ENCODE measurements at places on chromosomes 7 and 10.

DNA sequence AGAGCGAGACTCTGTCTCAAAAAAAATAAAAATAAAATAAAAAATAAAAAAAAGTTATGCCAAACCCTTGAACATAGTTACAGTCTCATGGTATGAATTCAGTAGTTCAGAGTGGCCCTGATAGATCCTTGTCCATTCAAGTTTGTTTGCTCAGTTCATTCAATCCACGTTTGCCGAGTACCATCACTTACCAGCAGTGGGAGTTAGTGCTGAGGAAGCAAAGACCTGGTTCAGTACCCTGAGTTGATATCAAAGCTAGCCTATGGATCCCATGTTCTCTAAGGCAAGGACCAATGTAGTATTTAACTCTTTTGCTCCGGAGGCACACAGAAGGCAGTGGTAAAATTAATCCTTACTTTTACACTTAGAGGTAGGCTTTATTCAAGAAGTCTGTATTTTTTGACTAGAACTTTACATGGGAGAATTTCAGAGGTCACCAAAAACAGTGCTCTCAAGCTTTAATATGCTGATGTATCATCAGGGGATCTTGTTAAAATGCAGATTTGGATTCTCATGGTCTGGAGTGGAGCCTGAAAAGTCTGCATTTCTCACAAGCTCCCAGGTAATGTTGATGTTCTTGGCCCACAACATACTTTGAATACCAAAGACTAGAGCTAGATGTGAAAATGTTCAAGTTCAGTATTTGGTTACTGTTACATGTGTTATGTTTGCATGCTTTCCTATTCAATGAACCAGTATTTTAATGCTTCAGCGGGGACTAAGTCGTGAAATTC lies 38.1 kb upstream of the HBP1 start:
- DNase-seq, result no peak

GRCh38 chr10:11154333-11154732 lies 136.7 kb downstream of the CELF2 start:
- no peak for DNase-seq

DNA sequence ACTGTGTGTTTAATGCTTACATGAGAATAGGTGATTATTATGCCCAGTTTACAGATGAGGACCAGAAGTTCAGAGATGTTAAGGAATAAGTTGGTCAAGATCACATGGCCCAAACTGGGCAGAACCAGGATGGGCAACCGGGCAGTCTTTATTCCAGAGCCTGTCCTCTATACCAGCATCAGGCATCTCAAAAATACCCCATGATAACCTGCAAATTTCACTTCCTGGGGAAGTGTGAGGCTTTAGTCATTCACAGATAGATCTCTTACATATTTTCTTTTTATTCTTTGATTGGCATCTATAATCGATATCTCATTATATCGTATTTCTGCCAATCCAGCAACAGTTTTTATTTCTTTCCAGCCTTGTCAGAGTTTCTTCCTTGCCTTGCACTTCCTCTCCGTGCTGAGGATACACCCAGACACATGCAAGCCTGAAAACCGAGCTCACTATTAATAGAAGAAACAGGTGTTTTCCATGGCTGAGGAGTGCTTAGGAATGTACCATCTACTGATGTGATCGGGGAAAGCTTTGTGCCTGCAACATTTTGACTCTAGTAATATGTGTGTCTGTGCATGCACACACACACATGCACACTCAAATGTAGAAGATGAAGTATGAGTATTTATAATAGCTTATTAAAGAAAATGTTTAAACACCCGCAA lies 82.4 kb downstream of the CREM start:
- no peak for DNase-seq

- no peak for DNase-seq
Measured at GRCh38 chr7:127713758-127714157, 61.8 kb downstream of the SND1 start.

DNA sequence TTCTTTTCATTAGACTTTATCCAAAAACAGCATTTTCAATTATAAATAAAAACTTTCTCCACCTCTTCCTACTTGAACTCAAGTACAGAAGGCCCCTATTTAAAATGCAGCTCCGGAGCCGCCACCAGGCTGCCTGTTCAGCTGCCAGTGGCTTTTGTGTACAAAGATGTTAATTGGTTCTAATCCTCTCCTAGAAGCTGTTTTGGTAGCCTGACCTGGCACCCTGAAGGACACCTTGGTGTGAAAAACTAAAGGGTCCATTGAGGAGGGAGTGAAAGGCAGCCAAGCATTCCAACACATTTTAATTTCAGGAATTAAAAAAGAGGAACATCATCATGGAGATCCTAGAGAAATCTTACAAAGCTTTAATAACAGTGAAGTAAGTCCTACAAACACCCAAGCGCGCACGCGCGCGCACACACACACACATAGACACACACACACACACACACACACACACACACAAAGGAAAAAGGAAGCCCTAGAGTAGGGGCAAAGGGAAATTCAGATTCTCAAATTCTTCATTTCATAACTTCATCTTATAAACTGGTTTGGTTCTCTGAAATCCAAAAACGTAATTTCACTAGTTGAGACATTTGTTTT lies 41.4 kb downstream of the VAX1 start:
- no peak for DNase-seq

GRCh38 chr10:50387732-50388073 lies 136.4 kb upstream of the ASAH2 start:
- DNase-seq, result no peak

DNA sequence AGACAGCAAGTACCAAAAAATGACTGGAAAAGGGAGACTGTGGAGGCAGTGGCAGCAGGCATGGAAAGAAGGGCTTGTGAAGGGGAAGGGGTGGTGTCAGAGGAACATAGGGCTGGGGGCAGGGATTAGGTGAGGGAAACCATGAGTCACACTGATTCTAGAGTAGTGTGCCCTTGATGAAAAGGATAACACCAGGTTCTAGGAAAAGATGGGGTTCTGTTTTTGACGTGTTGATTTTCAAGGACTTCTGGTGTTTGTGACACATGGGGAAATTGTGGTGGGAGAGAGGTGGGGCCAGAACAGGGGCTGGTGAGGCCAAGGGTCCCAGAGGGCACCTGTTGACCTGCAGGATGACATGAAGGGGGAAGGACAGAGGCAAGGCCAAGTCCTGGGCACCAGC lies 57.1 kb downstream of the FIGNL1 start:
- peak; percentile 30 for DNase-seq

DNA sequence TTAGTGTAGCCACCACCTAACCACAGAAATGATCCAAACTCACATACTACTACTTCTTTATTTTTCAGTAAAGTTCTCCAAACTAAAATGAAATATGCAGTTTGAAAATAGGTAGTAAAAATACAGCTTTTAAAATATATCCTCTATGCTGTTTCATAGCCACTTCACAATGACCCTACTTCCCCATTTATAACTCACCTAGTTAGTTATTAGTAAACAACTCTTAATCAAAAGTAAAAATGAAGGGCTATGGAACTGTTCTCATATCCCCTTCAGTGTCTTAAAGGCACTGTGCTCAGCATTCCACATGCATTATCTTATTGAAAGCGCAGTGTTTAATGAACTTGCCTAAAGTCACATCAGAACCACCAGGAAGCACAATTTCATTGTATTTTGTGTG lies 43.5 kb downstream of the KMT2C start:
- DNase-seq, result no peak

DNA sequence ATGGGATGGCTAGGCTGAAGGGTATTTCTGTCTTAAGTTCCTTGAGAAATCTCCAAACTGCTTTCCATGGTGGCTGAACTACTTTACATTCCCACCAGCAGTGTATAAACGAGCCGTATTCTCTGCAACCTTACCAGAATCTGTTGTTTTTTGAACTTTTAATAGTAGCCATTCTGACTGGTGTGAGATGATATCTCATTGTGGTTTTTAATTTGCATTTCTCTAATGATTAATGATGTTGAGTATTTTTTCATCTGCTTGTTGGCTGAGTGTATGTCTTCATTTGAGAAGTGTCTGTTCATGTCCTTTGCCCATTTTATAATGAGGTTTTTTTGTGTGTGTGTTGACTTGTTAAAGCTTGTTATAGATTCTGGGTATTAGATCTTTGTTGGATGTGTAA lies 226.8 kb upstream of the IGFBP3 start:
- no peak for DNase-seq

- no peak for DNase-seq
Measured at GRCh38 chr7:113918946-113919345, at the start of gene PPP1R3A. Gene PPP1R3A (minus strand): TSS chr7:113919009. CDS start chr7:113918996, 13 bp downstream.

GRCh38 chr10:110827410-110827809 lies 44.3 kb upstream of the PDCD4 start:
- DNase-seq, result no peak

- DNase-seq, result no peak
Measured at GRCh38 chr7:48161407-48162125, 9.7 kb upstream of the ABCA13 start.

GRCh38 chr7:73432676-73433075 lies 902 bp upstream of the FZD9 start:
- no peak for DNase-seq

DNA sequence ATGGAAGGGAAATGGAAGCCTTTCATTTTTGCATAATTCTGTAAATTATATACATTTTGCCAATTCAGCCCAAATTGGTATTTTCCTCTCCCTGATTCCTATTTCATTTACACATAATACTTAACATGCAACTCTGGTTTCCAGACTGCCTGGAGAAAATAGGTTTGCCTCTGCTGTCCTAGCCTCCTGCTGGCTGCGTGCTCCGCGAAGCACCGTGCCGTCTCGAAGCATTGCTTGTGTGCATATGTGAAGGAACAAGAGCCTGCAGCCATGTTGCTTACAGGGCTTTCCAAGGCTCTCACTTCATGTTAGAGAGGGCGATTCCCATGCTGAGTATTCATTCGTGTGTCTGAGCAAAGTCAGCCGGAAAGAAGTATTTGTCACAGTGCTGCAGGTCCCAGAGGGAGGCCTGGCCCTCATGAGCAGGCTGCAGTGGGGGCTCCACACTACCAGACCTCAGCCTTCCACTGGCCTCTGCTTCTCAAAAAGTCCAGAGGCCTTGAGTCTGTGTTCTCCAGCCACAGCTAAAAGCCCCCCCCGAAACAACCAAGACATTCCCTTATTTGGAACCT lies 66.5 kb downstream of the CLRN3 start:
- DNase-seq, result no peak

DNA sequence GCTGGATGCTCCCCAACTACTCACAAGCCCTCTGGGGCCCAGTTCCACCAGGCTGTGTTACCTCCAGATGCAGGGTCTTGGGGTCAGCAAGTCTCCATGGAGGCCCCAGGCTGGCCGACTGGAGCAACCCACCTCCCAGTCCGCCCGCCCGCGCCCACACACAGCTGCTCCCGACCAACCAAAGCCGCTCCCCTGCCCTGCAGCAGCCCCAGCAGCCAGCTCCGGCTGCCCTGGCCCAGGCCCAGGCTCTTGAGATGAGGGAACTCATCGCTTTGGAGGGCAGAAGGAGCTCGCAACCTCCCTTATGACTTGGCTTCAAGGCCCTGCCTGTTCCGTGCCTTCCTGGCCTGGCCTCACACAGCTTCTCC lies 47.2 kb downstream of the LRRC20 start:
- no peak for DNase-seq

GRCh38 chr7:6578114-6579084 lies 1.1 kb downstream of the ZDHHC4 start:
- no peak for DNase-seq

- DNase-seq, result no peak
Measured at GRCh38 chr10:128048819-128049210, 77.4 kb downstream of the MKI67 start.

GRCh38 chr10:3963191-3963673 lies 178.2 kb upstream of the KLF6 start:
- DNase-seq, result no peak

DNA sequence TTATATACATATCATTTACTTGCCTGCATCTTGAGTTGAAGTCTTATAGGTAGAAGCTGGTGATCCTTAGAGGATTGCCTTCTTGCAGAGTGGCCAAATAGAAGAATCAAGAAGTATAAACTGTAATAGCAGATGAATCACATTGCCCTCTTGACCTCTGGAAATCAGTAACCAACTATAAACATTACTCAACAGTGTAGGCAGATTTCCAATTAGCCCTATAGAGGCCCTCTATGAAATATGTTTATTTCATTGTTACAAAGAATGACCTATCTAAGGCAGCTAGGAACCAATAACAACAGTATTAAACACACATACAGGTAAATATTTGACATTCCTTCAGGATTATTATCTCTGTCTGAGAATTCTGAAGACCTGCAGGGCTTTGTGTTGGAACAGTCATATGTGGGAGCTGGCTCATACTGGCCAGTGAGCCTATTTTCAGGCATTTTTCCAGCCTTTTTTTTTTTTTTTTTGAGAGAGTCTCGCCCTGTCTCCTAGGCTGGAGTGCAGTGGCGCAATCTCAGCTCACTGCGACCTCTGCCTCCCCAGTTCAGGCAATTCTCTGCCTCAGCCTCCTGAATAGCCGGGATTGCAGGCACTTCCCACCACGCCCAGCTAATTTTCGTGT lies 7.2 kb upstream of the SRI start:
- DNase-seq, result no peak

- DNase-seq, result no peak
Measured at GRCh38 chr10:118139321-118139720, 92.6 kb upstream of the RAB11FIP2 start.

DNA sequence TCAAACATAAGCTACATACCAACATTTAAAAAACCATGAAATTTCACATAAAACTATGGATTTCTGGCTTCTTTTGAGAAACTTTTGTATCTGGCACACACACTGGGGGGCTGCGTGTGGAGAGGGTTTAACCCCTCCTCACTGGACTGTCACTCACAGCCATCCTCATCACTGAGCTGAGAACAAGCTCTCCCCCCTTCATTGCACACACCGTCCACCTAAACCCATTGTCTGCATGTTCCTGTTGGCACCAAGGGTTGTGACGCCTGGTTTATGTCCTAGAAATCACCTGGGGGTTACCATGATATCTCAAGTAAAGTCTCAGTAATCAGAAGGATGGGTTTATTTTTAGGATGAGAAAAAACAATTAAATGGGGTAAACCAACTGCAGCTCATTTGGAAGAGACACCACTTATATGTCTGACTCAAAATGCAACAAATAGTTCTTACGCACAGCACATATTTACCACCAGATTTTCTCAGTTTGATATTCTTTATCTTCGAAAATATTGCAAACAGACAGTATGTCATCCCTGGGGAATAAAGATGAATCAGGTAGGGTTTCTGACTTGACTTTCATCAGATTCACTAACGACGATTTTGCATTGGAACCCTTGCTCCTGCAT lies 218.5 kb upstream of the KLF6 start:
- no peak for DNase-seq

DNA sequence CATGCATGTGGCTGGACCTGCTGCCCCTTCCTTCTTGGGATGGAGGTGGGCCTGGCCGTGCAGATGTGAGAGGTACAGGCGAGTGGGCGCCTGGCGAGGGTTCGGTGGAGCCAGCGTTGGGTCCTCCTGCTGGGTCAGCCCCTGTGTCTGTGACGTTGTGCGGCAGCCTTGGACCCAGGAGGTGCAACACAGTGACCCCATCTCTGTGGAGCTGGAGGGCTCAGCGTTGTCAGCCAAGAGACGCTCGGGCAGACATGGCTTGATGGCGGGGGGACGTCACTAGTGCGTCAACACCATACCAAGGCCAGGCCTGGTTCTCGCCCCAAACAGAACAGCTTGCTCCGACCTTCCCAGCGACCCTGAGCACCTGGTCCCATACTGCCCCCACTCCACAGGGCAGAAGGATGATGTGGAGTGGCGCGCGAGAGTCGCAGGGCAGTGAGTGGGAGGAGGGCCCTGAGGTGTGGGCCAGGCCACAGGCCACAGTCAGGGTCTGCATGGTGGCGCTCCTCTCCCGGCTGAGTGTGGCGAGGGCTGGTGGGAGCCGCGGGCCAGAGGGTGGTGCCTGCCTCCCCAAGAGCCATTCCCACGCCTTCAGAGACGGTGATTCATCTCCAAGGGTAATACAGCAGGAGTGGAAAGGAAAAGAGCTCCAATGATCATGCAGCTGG lies 184.4 kb downstream of the DNAJB6 start:
- DNase-seq, result no peak
